Activated CD4-positive, alpha-beta T cell treated with anti-CD3 and anti-CD28 coated beads for 36 hours (primary cell): ENCODE measurements at places on chromosomes 2 and 18. TPM values are rescaled to one million over a fixed set of nuclear protein-coding genes. Genes with fewer than 3 reads are reported as not detected.

DNA sequence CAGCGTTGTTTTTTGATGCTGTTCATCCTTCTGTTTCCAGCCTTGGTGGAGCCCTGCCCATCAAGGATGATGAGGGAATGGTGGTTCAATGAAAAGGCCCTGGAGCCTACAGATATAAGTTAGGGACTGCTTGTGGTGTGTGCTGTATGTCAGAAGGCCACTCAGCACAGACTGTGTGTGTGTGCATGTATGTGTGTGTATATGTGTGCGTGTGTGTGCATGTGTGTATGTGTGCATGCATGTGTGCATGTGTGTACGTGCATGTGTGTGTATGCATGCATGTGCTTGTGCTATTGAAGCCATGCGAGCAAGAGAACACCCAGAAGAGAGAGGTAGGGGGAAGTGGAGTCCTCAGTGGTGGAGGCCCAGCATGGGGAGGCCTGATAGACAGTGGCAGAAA is 304.9 kb downstream of the CYP26B1 start:
- DNase-seq = no peak

- DNase-seq = no peak
Measured at GRCh38 chr2:151251012-151251411, 10.7 kb downstream of the RBM43 start.

DNA sequence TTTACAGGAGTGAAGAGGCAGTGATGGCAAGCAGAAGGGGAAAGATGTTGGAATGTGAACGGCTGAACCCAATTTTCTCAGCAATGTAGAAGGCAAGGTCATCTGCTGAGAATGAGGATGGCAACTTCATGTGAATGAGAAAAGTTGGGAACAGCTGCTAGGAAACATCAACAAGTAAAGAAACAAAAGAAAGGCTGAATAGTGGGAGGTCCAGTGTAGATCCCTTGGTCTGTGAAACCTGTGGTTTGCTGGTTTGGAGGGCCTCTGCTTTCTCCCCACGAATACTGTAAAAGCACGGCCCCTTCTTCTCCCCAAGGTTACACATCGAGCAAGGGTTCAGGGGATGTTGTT is 27.4 kb downstream of the MARCHF4 start:
- DNase-seq = no peak

Gene SERPINB3
- not detected for total RNA-seq

DNA sequence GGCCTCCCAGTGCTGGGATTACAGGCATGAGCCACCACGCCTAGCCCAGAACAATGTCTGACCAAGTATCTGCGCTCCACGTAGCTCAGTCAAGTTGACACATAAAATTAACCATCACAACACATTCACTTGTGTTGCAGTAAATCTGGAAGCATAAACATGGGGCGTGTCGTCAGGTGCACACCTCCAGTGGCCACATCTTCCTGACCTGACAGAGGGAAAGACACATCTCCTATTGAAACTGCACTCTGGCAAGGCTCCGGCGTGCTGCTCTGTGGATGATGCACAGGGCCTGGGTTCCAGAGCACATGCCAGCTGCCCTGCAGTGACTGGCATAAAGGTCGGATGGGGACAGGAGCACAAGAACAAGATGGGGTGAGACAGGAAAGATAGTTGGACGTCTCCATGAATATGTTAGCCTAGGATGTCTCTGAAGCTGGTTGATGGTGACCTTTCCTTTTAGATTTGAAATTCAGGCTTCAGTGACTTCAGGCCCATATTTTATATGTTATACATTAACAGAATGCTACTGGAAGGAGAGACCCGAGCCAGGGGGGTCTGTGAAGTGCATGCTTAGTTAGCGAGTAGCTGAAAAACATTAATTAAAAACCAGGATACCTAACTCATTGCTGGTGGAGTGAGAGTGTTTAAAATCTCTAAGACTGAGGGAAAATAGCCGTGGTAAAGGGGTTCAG is 10.9 kb downstream of the IMPA2 start:
- no peak for DNase-seq

Gene TFPI
- total RNA-seq = not detected

DNA sequence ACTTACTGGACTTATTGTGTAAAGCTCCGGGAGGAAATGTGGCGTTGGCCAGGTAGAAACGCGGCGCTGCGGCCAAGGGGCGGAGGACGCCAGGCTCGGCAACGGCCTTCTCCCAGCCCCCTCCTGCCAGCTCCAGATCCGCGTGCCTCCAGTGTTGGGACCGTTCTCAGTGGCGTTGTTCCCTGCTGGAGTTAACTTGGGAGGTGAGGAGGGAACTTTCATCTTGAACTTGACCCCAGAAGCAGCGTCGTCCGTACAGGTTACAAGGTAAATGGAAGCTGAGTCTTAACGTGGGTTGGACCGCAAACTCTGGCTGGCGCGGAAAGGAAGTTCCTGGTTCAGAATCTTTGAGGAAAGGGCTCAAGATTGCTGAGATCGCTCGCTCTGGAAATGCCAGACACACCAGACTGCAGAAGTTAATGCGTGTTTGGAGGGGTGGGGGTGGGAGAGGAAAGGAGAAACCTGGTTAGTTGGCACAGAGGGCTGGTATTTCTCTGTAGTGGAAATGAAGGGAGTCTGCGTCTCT is 1.3 kb downstream of the TANC1 start:
- DNase-seq = no peak

- no peak for DNase-seq
Measured at GRCh38 chr2:216163518-216163917, 54.4 kb downstream of the XRCC5 start.

- no peak for DNase-seq
Measured at GRCh38 chr2:3954261-3954660, 250.9 kb downstream of the DCDC2C start.

- DNase-seq = no peak
Measured at GRCh38 chr2:96139181-96139758, 968 bp upstream of the ASTL start.

DNA sequence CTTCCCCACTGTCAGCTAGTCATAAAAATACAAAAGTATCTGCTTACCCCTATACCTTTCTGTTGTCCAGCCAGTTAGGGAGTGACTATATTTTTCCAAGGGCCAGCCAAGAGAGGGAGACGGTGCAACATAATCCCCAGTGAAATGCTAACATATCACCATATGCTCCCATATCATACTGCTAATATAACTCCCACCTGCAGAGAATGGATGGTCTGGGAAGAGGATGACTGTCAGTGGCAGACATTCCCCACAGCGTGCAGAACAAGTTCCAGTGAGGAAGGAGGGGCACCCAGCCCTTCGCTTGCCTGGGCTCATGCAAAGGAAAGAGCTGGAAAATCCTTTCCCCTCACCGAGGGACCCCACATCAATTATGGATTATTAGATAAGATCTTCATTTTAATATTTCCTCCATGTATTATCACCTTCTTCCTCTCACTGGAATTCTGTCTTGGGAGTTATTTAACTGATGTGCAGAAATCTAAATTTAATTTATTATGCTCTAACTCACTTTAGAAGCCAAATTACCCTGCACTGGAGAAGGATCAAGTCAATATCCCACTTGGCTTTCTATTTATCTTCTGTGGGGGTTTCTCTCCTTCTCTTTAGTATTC is 135.6 kb downstream of the GALNT14 start:
- DNase-seq = no peak

Gene DNAH6
- 1.3 TPM for total RNA-seq

- no peak for DNase-seq
Measured at GRCh38 chr2:176704282-176704858, 435.1 kb downstream of the MTX2 start.

Gene FAM117B
- 15.3 TPM for total RNA-seq

Gene FOXD4L1
- 0.14 TPM for total RNA-seq

GRCh38 chr2:208266936-208267335 is 881 bp downstream of the PIKFYVE start:
- DNase-seq = no peak
